ENCODE measurements at places on chromosomes 6 and 20. TPM values are rescaled to one million over a fixed set of nuclear protein-coding genes. Genes with fewer than 3 reads are reported as not detected.

The RIPPLY2 gene
- not detected for total RNA-seq

GRCh38 chr20:20690676-20691476 lies 21.6 kb downstream of the RALGAPA2 start:
- H3K27me3 ChIP-seq, result no peaks in the 10 kb centered on the region
- DNase-seq, result no peak
- H3K36me3 ChIP-seq, result no peaks in the 10 kb centered on the region
- H3K27ac ChIP-seq, result no peak overlapping the region
- peaks cover 66% of the 10 kb centered on the region for H3K4me1 ChIP-seq

- peaks cover 41% of the 10 kb centered on the region for H3K4me1 ChIP-seq
- DNase-seq, result no peak
- no peak overlapping the region for H3K4me3 ChIP-seq
- no peaks in the 10 kb centered on the region for H3K36me3 ChIP-seq
These were observed 55.7 kb downstream of the PHACTR2 start for GRCh38 chr6:143733510-143733909.

GRCh38 chr6:46129291-46129628 lies 529 bp upstream of the ENPP4 start:
- no peaks in the 10 kb centered on the region for H3K36me3 ChIP-seq
- peaks cover 43% of the 10 kb centered on the region for H3K4me1 ChIP-seq
- H3K27ac ChIP-seq, result peak overlapping the region; percentile 60
- no peaks in the 10 kb centered on the region for H3K27me3 ChIP-seq
- no peak for DNase-seq

The STMND1 gene
- not detected for total RNA-seq

GRCh38 chr6:88761237-88762031 lies 202.0 kb downstream of the RNGTT start:
- DNase-seq, result no peak
- H3K27ac ChIP-seq, result no peak overlapping the region
- no peaks in the 10 kb centered on the region for H3K4me1 ChIP-seq

DNA sequence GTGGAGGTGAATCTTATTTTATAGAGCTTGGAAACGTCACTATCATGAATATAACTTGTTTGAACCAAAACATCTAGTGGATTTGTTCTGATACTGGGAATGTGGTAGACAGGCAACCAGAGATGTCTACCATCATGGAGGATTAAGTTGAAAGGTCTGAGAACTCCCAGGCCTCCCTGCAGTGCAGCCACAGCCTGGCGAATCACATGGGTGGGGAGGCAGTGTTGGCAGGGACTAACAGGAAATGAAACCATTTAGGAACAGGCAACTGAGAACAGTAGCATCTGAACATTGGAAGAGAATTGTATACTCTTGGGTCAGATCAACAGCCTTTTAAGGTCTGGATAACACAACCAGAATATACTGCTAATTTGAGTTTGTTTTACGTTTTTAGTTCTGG lies 22.3 kb upstream of the CEP162 start:
- H3K27me3 ChIP-seq, result no peaks in the 10 kb centered on the region
- DNase-seq, result no peak
- no peaks in the 10 kb centered on the region for H3K4me1 ChIP-seq

The POU5F1 gene
- 155 TPM for total RNA-seq

The CRYBG1 gene
- 20.2 TPM for total RNA-seq

The NFKBIE gene
- not detected for total RNA-seq

GRCh38 chr6:75946146-75946831 lies 126.2 kb downstream of the IMPG1 start:
- no peaks in the 10 kb centered on the region for H3K36me3 ChIP-seq
- peaks cover 9% of the 10 kb centered on the region for H3K27me3 ChIP-seq
- DNase-seq, result no peak

DNA sequence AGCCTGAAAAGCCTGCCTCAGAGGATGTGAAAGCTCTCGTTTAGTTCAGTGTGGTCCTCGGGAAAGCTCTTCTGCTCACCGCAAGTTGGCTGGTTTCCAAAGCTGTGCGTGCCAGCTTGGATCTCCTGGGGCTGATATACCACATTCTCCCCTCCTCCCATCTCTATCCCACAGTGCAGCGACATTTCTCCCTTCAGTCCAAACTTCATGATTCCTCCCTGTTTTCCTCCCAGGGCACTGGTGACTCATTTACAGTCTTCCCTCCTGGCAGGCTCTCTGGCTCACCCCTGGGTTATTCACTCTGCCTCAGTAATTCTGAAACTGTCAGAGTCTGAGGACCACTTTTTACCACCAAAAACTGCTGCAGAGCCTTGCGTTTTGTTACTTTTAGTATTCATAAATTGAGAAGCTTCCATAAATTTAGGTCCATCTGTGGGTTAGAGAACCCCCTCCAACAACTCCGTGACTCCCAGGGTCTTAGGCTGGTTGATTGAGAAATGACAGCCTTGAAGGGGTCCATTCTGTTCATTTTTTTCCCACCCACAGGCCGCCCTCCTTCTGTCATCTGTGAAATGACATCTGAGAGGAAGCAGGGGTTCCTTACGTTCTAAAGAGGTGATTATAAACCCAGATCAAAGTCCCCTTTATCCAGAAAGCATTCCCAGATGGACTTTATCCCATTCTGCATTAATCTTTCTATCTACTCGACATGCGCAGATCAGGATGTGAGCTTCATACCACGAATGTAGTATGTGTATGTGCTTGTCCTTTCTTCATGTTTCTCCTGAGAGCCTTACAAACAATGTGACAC lies 6.1 kb downstream of the TRIM10 start:
- no peak for DNase-seq
- H3K4me1 ChIP-seq, result no peaks in the 10 kb centered on the region
- no peaks in the 10 kb centered on the region for H3K36me3 ChIP-seq
- H3K4me3 ChIP-seq, result no peak overlapping the region

The VSX1 gene
- not detected for total RNA-seq

DNA sequence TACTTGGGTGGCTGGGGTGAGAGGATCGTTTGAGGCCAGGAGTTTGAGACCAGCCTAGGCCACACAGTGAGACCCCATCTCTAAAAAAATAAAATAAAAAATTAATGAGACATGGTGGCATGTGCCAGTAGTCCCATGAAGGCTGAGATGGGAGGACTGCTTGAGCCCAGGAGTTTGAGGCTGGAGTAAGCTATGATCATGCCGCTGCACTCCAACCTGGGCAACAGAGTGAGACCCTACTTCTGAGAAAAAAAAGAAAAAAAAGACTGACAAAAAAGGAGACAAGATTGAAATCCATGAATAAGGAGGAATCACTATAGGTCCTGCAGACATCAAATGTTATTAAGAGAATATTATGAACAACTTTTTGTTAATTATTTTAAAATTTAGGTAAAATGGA lies 23.7 kb upstream of the BPHL start:
- H3K36me3 ChIP-seq, result peaks cover 18% of the 10 kb centered on the region
- no peak for DNase-seq
- no peaks in the 10 kb centered on the region for H3K27me3 ChIP-seq
- H3K27ac ChIP-seq, result no peak overlapping the region
- H3K4me3 ChIP-seq, result no peak overlapping the region

The HLA-DPA1 gene
- 171 TPM for total RNA-seq

DNA sequence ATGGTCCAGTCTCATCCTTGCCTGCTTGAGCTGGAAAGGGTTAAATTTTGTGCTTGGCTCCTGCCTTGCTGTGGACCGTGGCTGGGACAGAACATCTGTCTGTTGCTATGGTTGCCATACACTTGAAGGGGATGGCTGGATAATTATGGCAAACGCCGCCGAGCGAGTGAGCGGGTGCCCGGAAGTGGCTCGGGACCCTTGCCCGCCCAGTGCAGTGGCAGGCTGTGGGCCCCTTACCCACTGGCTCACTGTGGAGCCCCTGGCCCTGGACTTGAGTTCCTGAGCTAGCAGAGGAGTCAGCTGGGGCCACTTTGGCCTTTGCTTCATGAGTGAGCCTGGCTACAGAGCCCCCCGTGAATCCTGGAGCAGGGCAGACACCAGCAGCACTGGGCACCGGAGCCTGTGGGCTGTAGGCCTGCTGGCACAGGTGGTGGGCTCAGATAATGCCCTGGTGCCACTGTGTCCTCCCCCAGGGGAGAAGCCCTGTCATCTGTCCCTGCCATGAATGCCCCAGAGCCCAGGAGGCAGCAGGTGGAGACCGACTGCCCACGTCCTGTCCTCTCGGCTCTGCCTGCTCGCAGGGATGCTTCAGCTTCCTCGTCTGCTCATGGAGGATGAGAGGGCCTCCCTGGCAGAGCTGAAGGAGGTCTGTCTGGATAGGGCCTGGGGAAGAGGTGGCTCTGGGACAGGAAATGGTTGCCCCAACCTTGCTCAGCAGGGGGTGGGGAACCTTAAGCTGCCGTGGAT lies 25.5 kb upstream of the NOL4L start:
- H3K4me3 ChIP-seq, result no peak overlapping the region
- peak; percentile 54 for DNase-seq
- H3K27ac ChIP-seq, result no peak overlapping the region
- peaks cover 31% of the 10 kb centered on the region for H3K27me3 ChIP-seq
- no peaks in the 10 kb centered on the region for H3K4me1 ChIP-seq

DNA sequence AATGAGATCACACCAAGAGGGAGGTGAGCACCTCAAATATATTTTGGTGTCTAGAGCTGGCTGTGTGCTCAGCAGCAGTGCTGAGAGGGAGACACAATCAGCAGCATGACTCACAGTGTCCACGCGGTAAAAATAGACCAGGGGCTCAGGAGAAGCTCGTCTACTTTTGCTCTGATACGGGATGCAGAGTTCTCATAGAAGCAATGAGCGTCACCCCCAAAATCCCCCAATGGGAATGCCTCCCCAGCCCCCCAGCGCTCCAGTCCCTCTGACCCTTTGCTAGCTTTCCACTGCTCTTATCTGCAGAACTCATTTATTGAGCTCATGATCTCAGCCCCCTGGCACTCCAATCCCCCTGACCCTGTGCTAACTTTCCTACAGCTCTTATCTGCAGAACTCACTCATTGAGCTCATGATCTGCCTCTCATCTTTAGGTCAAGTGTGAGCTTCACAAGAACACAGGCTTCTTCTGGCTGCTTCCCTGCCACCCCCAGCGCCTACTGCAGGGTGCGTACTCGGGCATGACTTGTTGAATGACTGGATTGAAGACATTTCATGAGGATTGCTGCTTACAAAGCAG lies 34.0 kb downstream of the SYNDIG1 start:
- no peaks in the 10 kb centered on the region for H3K4me1 ChIP-seq
- H3K36me3 ChIP-seq, result no peaks in the 10 kb centered on the region
- H3K27ac ChIP-seq, result no peak overlapping the region
- H3K27me3 ChIP-seq, result no peaks in the 10 kb centered on the region
- DNase-seq, result no peak

The GPX6 gene
- not detected for total RNA-seq

The IP6K3 gene
- total RNA-seq, result not detected

DNA sequence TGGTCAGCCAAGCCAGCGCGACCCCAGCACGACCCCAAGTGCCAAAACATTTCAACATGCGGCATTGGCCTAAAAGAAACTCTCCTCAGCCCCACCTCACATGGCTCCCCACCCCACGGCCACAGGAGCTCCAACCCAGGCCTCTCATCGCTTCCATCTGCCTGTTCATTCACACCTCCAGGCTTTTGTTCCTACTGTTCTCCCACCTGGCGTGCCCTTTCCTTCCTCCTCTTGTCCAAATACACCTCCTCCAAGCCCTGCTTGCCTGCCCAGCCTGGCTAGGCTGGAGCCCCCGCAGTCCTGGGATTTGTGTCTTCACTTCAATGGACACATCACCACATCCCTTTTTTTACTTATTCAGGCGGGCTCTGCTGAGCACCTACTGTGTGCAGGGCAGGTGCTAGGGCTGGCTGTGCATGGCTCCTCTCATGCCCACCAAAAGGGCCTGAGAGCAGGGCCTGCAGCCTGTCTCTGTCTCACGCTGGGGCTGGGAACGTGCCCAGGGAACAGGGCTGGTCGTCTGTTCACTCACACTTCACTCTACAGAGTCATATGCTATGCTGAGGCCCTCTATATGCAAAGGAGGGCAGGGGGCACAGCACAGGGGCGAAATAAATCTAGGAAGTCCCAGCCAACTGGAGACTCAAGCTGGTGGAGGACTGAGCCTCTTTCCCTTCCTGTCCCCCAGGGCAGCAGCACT lies 61.1 kb downstream of the GRM4 start:
- H3K4me3 ChIP-seq, result no peak overlapping the region
- peaks cover 4% of the 10 kb centered on the region for H3K27me3 ChIP-seq
- no peaks in the 10 kb centered on the region for H3K4me1 ChIP-seq
- H3K36me3 ChIP-seq, result no peaks in the 10 kb centered on the region
- DNase-seq, result no peak

GRCh38 chr6:75135450-75135849 lies 70.4 kb downstream of the COL12A1 start:
- no peak overlapping the region for H3K27ac ChIP-seq
- DNase-seq, result no peak
- no peaks in the 10 kb centered on the region for H3K4me1 ChIP-seq
- no peaks in the 10 kb centered on the region for H3K36me3 ChIP-seq
- H3K4me3 ChIP-seq, result no peak overlapping the region

DNA sequence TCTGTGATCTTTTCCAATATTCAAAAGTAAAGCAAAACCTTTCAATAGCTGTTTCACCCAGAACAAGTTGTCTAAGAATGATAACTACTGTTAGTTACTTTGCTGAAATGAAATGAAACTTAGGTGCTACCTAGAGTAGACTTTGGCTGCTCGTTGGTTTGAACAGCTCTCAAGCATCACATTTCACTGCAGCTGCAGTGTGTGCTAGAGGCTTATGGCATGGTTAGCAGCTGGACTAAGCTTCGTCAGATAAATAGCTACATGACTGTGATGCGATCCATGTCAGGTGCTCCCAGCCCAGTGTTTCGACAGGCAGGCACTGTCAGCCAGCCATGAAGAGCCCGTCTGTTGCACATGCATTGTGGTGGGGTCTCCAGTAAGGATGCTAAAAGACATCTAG lies 201.1 kb downstream of the TFAP2B start:
- no peak for DNase-seq
- H3K36me3 ChIP-seq, result no peaks in the 10 kb centered on the region
- no peaks in the 10 kb centered on the region for H3K27me3 ChIP-seq
- no peaks in the 10 kb centered on the region for H3K4me1 ChIP-seq

Measured in stomach (tissue), 19 donors.